Right forelimb (tissue), 1 donor: ENCODE measurements at places on chromosomes 5 and 9.

DNA sequence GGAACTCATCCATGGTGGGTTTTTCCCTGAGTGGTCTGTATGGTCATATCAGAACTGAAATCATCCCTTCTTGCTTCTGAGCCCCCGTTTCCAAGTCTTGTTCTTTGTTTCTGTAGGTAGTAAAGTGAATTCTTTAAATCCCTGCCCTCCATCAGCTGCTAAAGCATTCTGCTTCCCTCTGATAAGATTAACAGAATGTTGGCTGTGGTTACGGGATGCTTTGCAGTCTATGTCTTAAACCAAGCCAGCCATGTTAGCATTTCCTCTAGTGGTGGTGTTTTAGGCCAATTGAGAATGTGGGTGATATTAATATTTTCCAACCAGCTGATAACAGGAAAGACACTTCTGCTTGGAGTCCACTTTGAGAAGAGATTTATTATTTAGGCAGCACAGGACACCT, 22.0 kb upstream of the KCNIP1 start:
- DNase-seq, result no peak

GRCh38 chr5:56305001-56305950, 72.1 kb upstream of the ANKRD55 start:
- no peak for DNase-seq

- DNase-seq, result no peak
Measured at GRCh38 chr9:96148634-96149532, 153.1 kb downstream of the HSD17B3 start.

GRCh38 chr9:72958485-72959281, 5.8 kb upstream of the ALDH1A1 start:
- DNase-seq, result no peak

DNA sequence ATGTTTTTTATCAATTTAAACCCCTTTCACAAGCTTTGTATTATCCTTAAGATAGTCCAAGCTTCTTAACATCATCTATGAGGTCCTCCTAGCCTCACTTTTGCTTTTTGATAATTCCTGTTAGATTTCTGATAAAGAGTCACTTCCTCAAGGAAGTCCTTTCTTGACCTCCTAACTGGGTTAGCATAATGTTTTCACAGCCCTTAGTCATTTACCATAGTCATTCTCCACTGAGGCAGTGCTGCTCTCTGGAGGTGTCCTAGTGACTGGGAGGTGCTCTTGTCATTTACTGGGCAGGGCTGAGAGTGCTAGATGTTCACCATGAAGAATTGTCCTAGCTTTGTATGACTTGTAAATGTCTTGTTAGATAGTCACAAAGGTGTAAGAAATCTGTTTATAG, 26.4 kb downstream of the TNPO1 start:
- no peak for DNase-seq

GRCh38 chr5:143140492-143141203, 262.8 kb downstream of the NR3C1 start:
- no peak for DNase-seq

- no peak for DNase-seq
Measured at GRCh38 chr9:6999794-7000193, 242.0 kb downstream of the KDM4C start.

DNA sequence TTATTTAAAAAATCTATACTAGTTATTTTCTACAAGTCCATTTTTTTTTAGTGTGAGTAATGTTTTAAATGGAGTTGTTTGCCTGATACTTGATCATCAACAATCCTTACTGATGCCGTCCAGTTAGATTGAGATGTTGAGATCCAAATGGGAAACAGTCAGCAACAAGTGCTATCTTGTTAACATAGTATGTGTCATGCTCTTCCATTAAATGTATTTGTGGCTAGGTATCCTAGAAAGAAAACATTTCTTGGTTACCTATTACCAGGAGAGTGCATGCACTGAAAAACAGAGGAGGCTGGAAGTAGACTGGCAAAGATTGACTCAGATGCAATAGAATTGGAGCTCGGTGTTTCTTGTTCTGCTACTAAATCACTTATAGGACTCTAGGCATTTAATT, 123.4 kb upstream of the MAN2A1 start:
- no peak for DNase-seq

GRCh38 chr5:68219161-68219816, 3.7 kb downstream of the PIK3R1 start:
- DNase-seq, result no peak

DNA sequence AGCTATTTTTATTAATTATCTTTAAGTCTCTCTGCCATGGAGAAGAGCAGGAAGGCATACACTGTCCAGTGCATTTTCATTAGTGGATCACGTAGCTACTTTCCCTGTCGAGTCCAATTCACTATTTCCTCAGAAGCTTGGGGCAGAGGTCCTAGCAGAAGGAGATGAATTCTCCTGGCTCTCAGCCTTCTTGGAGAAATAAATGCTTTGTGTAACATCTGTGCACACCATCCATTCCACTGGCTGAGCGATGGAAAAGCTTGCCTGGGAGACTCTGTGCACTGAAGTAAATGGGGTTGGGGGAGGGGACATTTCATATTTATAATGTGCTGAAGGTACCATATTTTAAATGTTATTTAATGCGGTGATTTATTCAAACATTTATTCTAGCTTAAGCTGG, 23.4 kb downstream of the PROP1 start:
- no peak for DNase-seq

DNA sequence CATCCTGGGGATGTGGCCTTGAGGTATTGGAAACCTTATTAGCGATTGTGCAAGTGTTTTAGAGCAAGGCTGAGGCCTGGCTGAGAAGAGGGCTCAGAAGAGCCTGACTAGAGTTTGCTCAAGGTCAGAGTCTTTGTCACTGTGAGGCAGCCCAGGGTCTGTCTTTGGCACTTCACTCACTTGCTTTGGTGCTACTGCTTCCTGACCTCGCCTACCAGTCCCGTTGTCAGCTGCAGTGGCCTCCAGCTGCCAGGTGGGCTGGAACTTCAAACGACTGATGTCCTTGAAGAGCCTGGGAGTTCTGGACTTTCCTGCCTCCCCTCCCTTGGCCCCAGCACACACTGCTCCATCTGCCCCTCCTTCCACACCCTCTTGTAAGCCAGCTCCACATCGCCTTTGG, 228.0 kb downstream of the SNX18 start:
- no peak for DNase-seq

DNA sequence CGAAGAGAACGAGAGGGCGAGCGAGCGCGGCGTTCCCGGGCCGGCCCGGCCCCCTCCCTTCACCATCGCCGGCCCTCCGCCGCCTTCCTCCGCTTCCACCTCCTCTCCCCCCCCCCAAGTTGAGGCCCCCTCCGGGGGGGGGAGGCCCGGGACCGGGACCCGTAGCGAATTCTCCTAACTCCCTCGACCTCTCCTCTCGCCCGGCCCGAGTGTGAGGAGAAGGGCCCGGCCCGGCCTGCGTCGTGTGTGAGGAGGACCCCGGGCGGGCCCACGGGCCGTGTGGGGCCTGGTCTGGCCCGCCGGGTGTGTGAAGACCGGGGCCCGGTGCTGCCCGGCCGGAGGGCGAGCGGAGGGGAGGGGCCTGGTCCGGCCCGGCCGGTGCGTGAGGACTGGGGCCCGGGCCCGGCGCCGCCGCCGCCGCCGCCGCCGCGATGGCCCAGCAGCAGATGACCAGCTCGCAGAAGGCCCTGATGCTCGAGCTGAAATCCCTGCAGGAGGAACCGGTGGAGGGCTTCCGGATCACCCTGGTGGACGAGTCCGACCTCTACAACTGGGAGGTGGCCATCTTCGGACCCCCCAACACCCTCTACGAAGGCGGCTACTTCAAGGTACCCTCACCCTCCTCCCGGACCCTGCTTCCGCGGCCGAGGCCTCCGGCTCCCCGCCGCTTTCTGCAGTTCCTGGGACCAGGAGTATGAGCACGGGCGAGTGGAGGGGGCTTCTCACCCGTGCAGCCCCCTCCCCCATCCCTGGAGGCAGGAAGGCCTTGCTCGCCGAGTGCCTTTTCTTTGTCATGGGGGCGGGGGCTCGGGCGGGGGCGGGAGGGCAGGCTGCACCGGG, 587 bp downstream of the UBE2R2 start:
- peak; percentile 85 for DNase-seq

GRCh38 chr5:132267931-132268768, 10.7 kb downstream of the PDLIM4 start:
- DNase-seq, result peak; percentile 42

DNA sequence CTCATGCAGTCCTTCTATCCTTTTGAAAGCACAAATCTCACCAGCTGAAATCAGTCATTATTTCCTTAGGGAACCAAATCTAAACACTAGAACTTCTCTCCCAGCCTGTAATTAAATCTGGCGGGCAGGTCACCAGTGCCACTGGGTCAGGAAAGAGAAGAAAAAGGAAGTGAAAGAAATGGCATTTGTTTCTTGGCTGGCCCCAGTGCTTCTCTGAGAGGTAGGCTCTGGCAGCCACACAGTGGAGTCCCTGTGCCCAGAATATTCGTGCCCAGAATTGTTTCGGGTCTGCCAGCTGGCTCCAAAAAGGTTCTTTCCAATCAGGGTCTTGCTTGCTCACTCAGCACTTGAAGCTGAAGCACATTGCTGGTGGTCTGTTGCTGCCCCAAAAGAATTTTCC, 133.9 kb upstream of the MTAP start:
- DNase-seq, result peak; percentile 60

DNA sequence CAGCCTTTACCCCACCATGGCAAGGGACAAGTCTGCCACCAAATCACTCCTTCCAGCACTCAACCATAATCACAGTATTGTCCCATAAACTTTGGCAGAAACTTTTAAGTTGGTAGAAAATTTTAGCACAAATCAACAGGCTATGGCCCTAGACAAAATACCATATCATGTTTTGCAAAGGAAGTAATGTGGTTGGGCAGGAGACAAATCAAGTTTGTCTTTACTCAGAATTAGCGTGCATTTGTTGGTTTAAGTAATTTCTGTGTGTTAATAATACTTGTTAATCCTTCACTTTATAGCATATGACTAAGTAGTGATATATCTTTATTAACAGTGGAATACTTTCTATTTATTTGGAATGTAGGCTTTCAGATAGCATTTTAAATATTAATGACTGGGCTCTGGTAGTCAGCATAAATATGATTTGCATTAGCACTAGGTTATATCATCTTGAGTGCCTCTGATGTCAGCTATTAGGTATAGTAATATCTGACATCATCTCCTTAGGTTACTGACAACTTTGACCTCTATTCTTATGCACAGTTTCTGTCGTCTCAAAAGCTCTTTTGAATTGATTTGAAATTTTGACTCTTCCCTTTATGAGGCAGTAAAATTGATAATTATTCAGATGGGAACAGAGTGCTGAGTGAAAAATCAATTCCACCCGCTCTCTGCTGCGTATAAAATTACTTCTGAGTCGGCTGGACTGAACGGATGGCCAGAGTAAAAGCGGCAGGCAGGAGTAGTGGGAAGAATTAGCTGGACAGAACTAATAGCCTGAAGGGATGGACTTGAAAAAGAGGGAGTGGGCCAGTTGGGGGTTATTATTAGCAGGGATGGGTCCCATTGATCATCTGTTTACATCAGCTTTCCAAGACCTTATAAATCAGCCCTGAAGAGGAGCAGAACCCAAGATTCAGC, 40.1 kb upstream of the TLX3 start:
- DNase-seq, result no peak

- peak; percentile 55 for DNase-seq
Measured at GRCh38 chr9:8750639-8751051, 951.1 kb upstream of the DMAC1 start.

GRCh38 chr9:107690021-107690420, 200.5 kb upstream of the KLF4 start:
- no peak for DNase-seq

GRCh38 chr9:89522959-89523285, 25.0 kb upstream of the SEMA4D start:
- DNase-seq, result no peak

GRCh38 chr5:58484505-58484904, 6.7 kb upstream of the GAPT start:
- no peak for DNase-seq

GRCh38 chr5:172549696-172550095, 91.4 kb upstream of the NEURL1B start:
- DNase-seq, result peak; percentile 31

GRCh38 chr9:15276328-15276938, 30.6 kb downstream of the TTC39B start:
- DNase-seq, result no peak

DNA sequence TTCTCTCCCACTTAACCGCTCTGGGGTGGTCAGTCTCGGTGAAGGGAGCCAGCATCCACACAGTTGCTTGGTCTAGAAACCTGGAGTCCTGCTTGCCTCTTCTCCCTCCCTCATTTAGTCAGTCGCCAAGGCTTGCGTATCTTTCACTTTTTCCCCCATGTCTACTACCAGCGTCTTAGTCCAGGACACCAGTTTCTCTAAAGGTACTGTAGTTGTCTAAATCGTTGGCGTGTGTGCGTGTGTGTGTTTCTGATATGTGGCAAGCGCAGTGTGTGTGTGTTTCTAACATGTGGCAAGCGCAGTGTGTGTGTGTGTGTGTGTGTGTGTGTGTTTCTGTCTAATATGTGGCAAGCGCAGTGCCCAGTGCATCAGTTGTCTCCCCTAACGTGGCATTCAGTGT, 641 bp downstream of the ATP6V1G1 start:
- no peak for DNase-seq

GRCh38 chr5:123155446-123155960, 66.5 kb downstream of the PRDM6 start:
- no peak for DNase-seq

- no peak for DNase-seq
Measured at GRCh38 chr5:125298746-125299379, 552.4 kb upstream of the ZNF608 start.
